ENCODE measurements at places on chromosomes 1 and 21.
A peak's percentile ranks its signal among the peaks of the same experiment; 100 is the strongest.

GRCh38 chr1:78722521-78722920 lies 72.9 kb downstream of the IFI44 start:
- DNase-seq = no peak

DNA sequence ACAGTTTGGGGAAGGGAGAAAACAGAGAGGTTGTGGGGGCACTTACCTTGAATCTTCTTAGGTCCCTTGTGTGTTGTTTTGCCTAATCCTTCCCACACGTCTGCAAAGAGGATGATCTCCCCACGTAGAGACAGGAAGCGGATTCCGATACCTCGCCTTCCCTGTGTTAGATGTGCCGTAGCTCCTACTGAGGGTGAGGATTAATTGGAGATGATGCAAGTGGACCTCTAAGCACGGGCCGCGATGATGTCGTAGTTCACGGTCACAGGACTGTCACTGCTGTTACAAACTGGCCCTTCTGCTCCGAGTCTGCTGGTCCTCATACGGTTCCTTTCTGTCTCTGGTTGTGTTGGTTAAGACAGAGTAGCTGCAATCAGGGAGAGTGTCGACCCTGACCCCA lies 27.7 kb downstream of the GALNT2 start:
- DNase-seq = no peak

- no peak for DNase-seq
Observed at GRCh38 chr1:174036798-174037197, 14.6 kb upstream of the RC3H1 start.

- DNase-seq = no peak
Observed at GRCh38 chr1:3691421-3692204, 39.3 kb downstream of the TP73 start.

DNA sequence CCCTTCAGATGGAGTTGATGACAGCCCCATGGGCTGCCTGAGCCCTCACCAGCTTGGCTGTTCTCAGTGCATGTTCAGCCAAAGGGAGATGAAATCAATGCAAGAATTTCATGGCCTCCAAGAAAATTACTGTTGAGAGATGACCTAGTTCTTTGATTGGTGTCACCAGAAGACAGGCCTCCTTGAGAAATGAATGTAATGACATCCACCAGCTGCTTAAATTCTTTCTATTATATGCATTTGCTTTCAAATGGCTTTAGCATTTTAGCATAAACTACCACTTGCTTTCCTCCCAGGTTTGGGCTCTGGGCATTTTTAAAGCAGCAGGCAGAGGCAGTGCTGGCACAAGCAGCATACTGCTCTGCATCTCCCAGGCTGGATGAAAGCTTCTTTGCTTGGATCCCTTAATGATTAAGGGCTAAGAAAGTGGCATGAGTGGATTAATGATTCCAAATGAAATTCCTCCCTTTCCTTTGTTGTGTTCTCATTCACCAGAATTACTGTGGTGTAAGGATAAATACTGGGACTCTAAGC lies 278.4 kb downstream of the ZNF326 start:
- DNase-seq = no peak

GRCh38 chr1:85093644-85094043 lies 45.3 kb upstream of the MCOLN3 start:
- peak; percentile 14 for DNase-seq

GRCh38 chr1:247324923-247325322 lies 6.7 kb downstream of the ZNF496 start:
- no peak for DNase-seq

DNA sequence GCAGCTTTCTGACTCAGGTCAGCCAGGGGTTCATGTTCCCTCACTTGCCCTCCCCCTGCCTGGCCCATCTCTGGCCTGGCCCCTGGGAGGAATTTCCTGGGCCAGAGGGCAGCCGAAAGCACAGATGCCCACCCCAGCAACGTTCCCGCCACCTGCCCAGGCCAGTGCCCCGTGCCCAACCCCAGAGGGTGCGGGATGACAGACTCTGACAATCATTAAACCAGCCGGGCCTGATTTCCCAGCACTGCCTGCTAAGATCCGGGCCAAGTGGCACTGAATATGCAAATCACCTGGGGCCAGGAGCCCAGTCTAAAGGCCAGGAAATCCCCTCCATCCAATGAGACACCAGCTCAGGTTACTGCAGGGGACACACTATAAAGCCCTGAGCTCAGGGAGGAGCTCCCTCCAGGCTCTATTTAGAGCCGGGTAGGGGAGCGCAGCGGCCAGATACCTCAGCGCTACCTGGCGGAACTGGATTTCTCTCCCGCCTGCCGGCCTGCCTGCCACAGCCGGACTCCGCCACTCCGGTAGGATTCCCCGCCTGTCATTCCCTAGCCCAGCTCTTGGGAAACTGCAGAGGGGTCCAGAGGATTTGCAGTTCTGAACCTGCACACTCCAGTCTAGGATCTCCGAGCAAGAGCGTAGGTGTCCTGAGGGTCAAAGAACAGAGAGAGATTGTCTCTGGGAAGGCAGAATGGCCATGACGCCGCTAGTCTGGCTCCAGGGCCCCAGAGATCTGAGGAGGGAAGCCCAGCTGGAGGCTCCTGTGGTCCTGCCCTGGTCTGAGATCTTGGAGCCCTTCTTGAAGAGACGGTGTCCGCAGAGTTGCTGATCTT lies at the start of gene ELF3:
TSS of gene ELF3 (plus strand) at position 408 of the 836 bp plus-strand sequence. CDS start 550 bp downstream, outside the sequence.
- DNase-seq = peak; percentile 99

- DNase-seq = no peak
Observed at GRCh38 chr1:169200319-169200718, 93.8 kb downstream of the ATP1B1 start.
